ENCODE measurements at places on chromosomes 1 and 21. TPM values are rescaled to one million over a fixed set of nuclear protein-coding genes. Genes with fewer than 3 reads are reported as not detected.

The SERPINC1 gene
- total RNA-seq: not detected

DNA sequence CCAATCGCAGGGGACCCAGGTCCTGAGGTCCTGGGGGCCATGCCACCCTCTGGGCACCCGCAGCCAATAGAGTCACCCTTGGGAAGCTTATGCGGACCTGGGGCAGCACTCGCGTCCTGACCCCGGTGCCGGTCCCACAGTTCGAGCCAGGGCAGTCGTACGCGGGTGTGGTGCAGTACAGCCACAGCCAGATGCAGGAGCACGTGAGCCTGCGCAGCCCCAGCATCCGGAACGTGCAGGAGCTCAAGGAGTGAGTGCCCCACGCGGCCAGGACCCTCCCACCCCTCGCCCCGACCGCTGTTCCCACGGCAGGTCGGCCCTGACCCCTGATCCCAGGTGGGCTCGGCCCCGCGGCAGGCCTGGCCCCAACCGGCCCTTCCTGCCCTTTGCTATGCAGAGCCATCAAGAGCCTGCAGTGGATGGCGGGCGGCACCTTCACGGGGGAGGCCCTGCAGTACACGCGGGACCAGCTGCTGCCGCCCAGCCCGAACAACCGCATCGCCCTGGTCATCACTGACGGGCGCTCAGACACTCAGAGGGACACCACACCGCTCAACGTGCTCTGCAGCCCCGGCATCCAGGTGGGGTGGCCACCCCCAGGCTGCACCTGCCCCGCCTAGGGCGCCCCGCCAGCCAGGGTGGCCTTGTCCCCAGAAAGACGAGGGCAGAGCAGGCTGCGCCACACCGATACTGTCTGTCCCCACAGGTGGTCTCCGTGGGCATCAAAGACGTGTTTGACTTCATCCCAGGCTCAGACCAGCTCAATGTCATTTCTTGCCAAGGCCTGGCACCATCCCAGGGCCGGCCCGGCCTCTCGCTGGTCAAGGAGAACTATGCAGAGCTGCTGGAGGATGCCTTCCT, 20.5 kb downstream of the COL6A1 start:
- DNase-seq: no peak

GRCh38 chr1:182163821-182164223, 102.3 kb upstream of the ZNF648 start:
- DNase-seq: no peak

DNA sequence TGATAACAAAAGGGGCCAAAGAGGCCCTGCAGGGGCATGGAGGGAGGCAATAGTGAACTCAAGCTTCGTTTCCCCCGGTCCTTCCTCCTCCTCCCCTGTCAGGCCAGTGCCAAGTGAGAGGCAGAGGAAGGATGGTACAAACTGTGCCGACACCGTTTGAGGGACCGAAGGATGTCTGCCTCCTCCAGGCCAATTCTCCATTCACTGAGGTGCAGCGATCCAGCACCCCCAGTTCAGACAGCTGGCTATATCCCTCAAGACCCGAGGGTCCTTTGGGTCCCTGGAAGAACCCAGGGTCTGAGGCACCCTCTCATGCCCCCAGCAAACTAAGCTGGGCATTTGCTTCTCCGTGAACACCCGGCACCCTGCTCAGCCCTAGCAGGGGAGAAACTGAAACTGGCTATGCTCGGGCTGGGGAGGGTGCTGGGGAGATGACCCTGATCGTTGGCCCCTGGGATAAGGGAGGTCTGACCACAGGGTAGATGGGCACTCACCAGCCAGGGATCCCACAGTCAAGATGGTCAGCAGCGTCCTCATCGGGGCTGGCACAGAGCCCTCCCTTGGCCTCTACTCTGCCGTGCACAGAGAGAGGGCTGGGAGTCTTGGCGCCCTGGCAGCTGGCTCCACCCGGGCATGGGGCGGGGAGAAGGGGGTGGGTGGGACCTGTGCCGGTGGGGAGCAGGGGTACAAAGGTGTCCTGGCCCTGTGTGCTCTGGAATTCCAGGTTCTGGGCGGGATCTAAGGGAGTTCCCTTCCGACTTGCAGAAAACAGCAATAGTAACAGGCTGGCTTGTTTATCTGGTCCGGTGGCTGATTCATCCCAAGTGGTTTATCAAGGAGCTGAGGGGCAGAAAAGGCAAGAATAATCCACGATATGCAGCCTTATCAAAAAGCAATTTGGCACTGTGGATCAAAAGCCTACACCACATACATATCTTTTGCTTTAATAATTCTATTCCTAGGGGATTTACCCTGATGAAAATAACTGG, at the start of gene IL22RA1:
IL22RA1 (minus strand) TSS at position 595 of the 989 bp plus-strand sequence; CDS start at position 537, 58 bp downstream.
- no peak for DNase-seq

The EXTL1 gene
- total RNA-seq: not detected

The ADORA3 gene
- 6.2 TPM for total RNA-seq

- no peak for DNase-seq
These were observed 385.6 kb downstream of the HLX start for GRCh38 chr1:221264848-221265247.

DNA sequence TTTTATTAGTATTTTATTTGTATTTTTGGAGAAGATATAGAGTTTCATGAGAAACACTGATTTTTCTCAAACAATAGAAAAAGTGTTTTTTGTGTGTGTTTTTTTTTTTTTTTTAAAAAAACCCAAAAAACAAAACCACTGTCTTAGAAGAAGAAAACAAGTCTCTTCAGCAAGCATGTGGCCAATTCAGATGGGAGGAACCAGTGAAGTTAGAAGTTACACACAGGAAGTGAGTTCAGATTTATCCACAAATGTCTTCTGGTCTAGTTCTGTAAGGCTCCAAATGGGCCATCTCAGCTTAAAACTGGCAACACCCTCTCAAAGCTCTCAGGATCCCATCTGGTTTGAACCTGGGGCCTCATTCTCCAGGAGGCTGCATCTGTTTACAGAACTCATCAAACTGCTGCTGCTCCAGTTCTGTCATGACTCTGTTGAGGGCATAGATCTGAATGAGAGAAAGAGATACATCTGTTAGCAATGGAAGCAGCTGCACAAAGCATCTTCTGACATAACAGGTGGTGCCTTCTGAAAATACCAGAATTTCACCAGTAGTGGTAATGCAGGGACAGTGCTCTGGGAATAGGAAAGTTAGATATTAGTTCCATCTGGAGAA, 9.8 kb upstream of the ERMAP start:
- no peak for DNase-seq

The L1TD1 gene
- not detected for total RNA-seq

The LIN28A gene
- not detected for total RNA-seq

DNA sequence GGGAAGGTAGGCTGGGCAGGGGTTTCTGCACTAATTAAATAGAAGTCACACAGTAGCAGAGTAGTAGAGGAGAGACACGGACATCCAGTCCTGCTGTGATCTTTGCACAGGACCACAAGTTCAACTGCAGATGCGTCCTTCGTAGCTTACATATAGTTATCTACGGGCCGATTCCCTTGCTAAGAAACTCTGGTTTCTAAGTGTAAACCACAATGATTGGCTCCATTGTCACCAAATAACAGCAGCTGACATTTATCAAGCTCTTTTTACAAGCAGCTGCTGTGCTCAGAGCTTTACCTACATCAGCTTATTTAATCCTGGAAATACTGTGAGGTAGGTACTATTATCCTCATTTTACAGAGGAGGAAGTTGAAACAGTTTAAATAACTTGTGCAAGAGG, 3.1 kb downstream of the SLC45A3 start:
- no peak for DNase-seq

The OR6N1 gene
- total RNA-seq: not detected

GRCh38 chr1:228381356-228381755, 25.3 kb downstream of the TRIM11 start:
- no peak for DNase-seq

DNA sequence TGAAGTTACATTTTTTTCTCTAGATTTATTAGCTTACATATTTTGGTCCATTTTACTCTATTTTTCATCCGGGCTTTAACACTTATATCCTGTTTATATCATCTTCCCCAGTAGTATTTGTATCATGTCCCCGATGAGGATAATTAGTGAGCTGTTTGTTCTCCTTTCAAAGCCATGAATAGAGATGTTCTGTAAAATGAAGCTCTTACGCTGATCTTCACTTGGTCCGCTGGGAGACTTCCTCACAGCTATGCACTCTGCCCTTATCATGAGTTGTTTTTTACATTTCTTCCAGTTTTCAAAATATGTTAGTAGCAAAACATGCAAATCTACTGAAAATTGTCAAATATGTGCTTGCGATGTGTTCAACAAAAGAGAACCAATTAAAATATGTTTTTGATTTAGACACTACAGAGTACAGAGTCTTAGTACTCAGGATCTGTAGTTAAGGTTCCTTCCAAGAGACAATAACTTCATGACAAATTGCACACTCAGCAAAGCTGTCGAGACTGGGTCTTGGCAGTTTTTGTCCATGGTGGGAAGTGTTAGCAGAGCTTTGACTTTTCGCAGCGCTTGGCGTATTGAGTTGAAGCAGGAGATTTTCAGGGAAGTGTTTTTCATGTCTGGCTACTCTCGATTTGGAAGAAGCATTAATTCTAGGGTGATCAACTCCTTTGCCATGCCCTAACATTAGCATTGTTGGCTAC, 292.0 kb upstream of the ADAMTS5 start:
- DNase-seq: no peak

- no peak for DNase-seq
These were observed 121.9 kb downstream of the PTPRU start for GRCh38 chr1:29358183-29358582.

DNA sequence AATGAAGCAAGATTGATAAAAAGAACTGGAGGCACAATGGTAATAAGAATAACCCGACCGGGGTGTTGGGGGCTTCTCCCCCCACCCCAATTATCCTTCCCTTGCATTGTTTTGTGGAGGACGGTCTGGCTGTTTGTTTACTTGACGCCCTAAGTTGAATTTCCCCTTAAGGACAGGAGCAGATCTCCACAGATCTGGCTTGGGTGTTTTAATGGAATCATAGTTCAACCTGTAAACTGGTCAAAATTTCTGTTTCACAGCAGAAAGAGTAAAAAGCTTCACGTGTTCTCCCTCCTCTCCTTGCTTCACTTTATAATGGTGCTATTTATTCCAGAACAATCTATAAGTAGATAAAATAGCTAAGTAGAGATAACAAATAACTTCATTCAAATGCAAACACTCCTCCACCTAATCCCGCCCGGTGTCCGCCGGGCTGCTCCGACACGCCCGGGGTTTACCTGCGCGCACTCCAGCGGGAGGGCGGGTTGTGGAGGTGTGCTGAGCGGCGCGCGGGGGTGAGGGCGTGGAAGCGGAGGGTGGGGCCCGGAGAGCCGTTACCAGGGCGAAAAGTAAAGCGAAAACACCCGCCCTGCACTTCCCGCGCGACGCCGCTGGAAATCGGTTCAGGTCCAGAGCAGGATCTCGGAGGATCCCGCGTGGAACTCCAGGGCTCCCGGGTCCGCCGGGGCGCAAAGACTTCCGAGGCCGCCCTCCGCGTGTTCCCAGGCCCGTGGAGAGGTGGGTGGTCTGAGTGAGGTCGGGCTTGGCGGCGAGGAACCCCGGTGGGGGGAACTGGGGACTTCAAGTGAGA, 2.0 kb upstream of the ATF3 start:
- no peak for DNase-seq

- DNase-seq: no peak
These were observed 8.2 kb downstream of the KCNA2 start for GRCh38 chr1:110597966-110598365.

DNA sequence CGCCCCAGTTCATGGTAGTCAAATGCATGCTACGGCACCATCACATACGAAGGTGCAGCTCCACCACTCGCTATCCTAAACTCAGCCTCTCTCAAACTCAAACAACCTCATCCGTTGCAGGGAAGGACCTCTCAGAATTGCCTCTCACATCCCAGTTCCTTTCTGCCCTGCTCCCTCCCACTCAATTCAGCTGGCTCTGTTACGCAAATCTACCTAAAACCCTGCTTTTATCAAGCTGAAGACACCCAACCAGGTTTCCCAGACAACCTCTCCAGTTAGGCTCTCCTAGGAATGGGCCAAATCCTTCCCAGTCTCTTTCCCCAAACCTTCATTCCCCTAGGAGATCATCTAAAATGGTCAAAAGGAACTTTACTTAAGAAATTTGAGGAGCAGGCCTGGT, 62.9 kb downstream of the CLSTN1 start:
- no peak for DNase-seq

DNA sequence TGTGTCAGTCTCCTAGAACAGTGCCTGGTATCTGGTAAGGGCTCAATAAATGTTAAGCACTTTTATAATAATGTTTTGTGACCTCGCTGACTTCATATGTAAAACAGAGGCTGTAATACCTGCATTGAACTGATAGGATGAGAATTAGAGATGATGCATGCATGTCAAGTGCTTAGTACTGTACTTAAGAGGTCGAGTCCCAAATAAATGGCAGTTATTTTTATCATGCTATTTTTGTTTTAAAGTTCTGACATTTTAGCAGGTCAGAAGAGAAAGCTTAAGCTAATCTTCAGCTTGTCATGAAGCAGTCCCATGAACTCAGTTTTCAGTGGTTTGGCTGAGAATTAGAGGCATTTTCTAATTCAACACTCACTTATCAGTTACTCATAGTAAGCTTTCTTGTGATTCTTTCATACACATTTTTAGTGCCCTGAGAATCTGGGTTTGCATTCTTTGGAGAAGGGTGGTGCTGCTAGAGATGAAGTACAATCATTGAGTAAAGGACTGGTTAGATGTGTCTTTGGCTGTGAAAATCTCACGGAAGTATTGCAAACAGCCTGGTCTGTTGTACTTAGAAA, 75.7 kb upstream of the RAVER2 start:
- no peak for DNase-seq

The KRTAP7-1 gene
- total RNA-seq: not detected

DNA sequence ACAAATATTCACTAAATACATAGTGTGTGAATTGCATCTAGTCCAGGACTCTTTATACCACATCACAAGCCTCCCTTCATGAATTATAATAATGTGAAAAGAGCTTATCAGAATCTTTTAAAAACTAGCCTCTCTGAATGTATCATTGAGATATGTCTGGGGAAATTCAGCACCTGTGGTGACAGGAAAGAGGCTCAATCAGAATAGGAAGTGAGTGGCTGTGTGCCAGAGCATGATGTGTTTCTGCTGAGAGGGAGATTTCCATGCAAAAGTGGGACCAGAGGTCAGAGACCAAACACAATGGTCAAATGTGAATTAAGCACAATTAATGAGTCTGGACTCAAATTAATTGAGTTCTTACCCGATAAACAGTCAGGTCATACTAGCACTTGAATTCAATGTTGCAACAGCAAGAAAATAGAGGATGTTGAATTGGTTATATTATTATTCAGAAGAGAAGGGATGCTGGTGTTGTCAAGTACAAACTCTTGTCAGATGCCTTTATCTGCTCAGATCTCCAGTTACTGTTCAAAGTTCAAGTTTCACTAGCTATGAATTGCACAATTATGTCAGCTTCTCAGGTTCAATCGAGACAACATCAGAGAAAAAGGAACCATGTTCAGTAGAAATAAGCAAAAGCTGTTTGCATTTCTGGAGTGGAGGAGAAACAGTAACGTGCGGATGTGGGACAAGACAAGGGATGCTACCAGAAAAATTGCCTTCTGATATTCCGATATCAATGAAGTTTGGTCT, 226.2 kb downstream of the ZNF326 start:
- DNase-seq: no peak

The FCN3 gene
- total RNA-seq: 3.5 TPM

- no peak for DNase-seq
These were observed 90.1 kb upstream of the RAVER2 start for GRCh38 chr1:64654519-64655341.

All from thoracic aorta (tissue), 2 donors.